ENCODE measurements at places on chromosomes 2 and 18. TPM values are rescaled to one million over a fixed set of nuclear protein-coding genes. Genes with fewer than 3 reads are reported as not detected.

DNA sequence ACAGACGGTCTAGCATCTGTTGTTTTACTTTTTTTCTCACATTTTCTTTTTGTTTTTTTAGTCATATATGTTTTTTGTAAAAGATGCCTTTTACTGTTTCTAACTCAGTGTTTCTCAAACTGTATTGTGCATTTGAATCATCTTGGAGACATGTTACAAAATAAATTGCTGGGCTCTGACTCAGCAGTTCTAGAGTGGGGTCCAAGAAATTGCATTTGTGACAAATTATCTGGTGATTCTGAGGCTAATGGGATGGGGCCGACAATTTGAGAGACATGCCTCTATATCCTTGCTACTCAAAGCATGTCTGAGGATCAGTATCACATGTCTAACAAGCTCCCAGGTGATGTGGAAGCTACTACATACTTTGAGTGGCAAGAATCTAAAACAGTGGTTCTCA, 478.8 kb downstream of the PLCL1 start:
- no peak overlapping the region for H3K27ac ChIP-seq
- peaks cover 22% of the 10 kb centered on the region for H3K27me3 ChIP-seq
- no peak for DNase-seq
- H3K4me1 ChIP-seq: no peaks in the 10 kb centered on the region

DNA sequence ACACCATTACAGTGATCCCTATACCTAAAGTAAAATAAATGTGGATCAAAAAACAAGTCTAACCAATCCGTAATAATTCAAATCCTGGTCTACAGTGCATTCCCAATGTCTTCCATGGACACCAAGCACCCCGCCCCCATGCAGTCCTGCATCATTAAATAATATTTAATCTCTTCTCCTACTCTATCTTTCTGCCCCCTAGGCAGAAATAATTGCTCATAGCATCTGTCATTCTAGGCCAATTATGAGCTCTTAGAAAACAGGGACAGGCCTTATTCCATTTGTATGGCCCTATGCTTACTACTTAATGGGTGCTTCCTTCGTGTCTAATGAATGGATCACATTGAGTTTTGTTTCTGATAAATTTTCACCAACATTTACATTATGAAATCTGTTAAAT, 66.4 kb downstream of the PAX3 start:
- H3K4me3 ChIP-seq: no peak overlapping the region
- DNase-seq: no peak
- H3K27ac ChIP-seq: no peak overlapping the region
- H3K27me3 ChIP-seq: no peaks in the 10 kb centered on the region
- no peaks in the 10 kb centered on the region for H3K36me3 ChIP-seq

The CHRND gene
- not detected for total RNA-seq

- H3K27ac ChIP-seq: no peak overlapping the region
- no peaks in the 10 kb centered on the region for H3K4me1 ChIP-seq
- DNase-seq: no peak
- H3K36me3 ChIP-seq: no peaks in the 10 kb centered on the region
- no peak overlapping the region for H3K4me3 ChIP-seq
Measured at GRCh38 chr2:18824325-18824790, 235.0 kb upstream of the NT5C1B start.

DNA sequence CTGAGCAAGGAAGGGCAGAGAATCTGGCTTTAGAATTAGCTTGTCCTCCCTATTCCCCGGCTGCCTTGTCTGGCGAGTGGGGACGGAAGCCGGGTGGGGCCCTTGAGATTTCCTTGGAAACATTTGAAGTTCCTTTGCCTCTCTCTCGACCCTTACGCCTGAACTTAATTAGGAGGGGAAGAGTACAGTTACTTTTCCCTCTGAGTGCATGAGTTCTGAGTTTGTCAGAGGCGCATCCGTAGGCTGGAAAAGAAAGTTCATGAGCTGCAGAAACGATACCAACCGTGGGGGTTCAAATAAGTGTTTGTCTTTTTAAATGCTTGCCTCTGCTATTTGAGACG, 468 bp downstream of the PIKFYVE start:
- H3K4me3 ChIP-seq: peak overlapping the region; percentile 95
- peaks cover 21% of the 10 kb centered on the region for H3K36me3 ChIP-seq
- H3K27ac ChIP-seq: peak overlapping the region; percentile 94
- DNase-seq: no peak
- peaks cover 39% of the 10 kb centered on the region for H3K4me1 ChIP-seq

- no peaks in the 10 kb centered on the region for H3K4me1 ChIP-seq
- DNase-seq: no peak
- no peaks in the 10 kb centered on the region for H3K36me3 ChIP-seq
- no peaks in the 10 kb centered on the region for H3K27me3 ChIP-seq
- no peak overlapping the region for H3K27ac ChIP-seq
Measured at GRCh38 chr2:145601361-145601925, 1081.5 kb upstream of the ZEB2 start.

DNA sequence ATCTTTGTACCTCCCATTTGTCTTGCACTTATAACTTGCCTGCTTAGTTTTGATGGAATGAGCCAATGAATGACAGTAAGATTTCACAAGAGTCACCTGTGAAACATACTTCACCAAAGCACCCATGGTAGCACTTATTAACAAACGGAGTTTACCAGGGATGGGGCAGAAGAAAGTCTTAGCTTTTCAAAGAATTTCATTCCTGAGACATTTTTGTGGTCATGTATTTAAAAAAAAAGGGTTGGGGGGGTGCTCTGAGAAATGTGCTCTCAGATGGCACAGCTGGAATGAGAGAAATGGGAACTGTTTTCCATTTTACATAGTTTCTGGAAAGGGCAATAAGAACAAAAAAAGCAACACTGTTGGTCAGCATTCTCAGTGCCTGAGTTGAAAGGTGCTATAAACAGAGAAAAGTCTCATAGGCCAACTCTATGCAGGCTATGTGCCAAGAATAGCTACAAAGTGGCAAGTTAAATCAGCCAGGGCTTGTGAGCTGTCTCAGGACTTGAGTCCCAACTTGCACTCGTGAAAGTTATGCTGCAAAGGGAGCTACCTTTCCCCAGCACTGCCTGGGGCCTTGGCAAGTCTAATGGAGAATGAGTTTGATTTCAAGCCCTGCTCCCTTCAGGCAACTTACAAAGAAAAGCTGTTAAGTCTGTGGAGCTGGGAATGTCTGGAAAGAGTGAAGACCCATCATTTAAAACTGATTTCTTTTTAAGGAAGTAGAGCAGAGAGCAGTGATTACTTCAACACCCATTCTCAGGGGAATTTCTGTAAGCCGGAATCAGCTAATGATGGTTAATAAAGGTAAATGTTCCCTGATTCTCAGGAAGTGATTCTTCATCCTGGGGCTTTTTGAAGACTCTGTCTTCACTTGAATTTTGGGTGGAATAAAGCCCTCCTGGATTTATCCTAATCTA, 170.6 kb downstream of the SLC8A1 start:
- no peak overlapping the region for H3K4me3 ChIP-seq
- no peaks in the 10 kb centered on the region for H3K36me3 ChIP-seq
- DNase-seq: no peak
- H3K27ac ChIP-seq: no peak overlapping the region
- H3K4me1 ChIP-seq: no peaks in the 10 kb centered on the region
- H3K27me3 ChIP-seq: peaks cover 2% of the 10 kb centered on the region

All from activated CD4-positive, alpha-beta T cell treated with anti-CD3 and anti-CD28 coated beads, Interleukin-2, amount 10 ng/mL, durations not matched to agents 24 days and 14 days (primary cell).